Forelimb muscle (tissue), 1 donor: ENCODE measurements at places on chromosomes 7 and 10. TPM values are rescaled to one million over a fixed set of nuclear protein-coding genes. Genes with fewer than 3 reads are reported as not detected.

The NKX2-3 gene
- 1.2 TPM for polyA plus RNA-seq

The ITIH2 gene
- 0.24 TPM for polyA plus RNA-seq

The FAS gene
- polyA plus RNA-seq = 6.2 TPM

The LRRC4 gene
- polyA plus RNA-seq = 3.3 TPM

The ABCB1 gene
- 0.38 TPM for polyA plus RNA-seq

The CPA4 gene
- polyA plus RNA-seq = 2.2 TPM

The ACTR3C gene
- 0.95 TPM for polyA plus RNA-seq

DNA sequence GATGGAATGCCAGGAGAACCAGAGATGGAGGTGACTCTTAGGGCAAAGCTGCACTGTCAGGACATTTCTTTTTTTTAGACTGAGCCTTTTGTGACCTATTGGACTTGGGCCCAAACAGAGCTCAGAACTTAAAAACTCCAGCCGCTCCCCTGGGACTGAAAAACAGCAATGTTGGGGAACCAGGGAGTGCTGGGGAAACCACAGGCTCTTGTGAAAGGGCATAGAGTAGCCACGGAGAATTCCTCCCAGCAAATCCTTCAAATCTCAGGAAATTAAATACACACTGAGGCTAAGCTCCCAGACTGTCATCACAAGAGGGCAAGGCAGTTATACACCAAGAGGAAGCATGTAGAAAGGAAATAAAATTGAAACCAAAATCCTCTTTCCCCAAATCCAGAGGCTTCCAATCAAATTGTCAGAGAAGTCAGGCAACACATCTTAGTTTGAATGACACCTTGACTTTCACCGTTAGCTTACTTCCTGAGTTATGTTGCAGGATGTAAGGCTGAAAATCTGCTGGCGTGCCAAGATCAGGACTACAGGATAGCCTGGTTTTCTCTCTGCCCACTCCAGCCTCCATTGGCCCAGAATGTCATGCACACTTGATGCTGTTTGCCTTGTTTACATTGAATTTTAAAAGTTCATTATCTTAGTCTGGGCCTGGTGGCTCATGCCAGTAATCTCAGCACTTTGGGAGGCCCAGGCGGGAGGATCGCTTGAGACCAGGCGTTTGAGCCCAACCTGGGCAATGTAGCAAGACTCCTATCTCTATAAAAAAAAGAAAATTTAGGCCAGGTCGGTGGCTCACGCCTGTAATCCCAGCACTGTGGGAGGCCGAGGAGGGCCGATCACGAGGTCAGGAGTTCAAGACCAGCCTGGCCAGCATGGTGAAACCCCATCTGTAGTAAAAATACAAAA lies 2.6 kb upstream of the RFC2 start:
- DNase-seq = no peak

DNA sequence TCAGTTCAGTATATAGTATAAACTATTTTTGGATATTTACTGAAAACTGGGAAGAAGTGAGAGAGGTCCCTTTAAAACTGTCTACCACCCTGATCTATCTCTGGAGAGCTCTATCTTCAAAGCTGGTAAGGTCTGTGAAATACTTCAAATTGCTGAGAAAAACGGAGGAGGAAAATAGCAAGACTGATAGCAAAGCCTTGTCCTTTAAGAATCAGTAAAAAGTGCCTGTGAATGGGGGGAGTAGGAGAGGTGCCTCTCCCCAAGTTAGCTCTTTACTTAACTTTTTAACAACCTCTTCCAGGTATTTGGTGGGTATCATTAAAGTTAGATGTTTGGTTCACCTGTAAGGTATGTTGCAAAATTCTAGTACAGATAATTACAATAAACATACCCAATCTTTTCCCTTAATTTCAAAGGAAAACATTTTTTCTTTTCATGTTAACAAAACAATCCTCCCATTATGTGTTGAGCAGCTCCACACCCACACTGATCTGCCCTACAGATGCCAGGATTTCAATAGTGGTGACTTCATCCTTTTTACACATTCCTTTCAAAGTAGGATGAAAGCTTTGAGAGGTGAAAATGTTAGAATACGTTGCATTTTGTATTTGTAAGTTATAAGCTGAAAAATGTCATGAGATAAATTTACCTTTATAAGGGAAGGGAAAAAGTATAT lies 149.2 kb downstream of the CRPPA start:
- no peak for DNase-seq

DNA sequence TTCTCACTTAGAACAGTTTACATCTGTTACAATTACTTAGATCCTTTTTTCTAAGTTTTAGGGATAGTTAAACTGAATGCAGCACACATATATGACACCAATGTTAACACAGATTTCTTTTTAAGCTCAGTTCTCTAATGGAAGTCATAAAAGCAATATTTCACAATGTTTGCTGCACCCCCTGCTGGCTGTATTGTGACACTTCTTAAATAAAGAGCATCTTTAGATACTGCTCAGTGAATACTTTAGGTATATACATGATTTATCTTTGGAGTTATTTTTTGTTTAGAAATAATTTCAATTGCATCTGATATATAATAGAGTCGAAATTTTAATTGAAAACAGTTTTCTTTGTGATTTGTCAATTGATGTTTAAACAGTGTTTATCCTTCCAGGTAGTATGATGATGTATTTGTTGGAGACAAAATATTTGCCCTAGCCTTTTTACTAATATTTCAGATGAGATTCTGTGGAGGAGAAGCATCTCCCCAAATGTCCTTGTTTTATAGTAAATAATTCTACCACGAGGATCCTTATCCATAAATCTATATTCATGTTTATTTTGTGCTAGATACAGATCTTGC lies 174.4 kb downstream of the ST7 start:
- no peak for DNase-seq

DNA sequence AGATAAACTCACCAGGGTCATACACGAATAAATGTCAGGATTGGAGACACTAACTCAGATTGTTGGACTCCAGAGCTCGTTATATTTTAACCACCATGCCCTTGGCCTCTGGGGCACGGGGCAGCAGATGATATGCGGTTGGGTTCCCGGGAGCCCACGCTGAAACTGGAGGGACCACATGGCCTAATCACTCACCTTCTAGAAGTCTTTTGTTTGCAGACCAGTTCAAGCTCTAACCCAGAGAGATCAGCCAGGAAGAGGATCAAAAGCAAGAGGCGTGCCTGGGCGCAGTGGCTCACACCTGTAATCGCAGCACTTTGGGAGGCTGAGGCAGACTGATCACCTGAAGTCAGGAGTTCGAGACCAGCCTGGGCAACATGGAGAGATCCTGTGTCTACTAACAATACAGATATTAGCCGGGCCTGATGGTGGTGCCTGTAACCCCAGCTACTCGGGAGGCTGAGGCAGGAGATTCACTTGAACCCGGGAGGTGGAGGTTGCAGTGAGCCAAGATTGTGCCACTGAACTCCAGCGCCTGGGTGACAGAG lies 42.6 kb upstream of the ECHDC3 start:
- no peak for DNase-seq

- peak; percentile 6 for DNase-seq
Measured at GRCh38 chr10:86203162-86203905, 163.3 kb downstream of the GRID1 start.

DNA sequence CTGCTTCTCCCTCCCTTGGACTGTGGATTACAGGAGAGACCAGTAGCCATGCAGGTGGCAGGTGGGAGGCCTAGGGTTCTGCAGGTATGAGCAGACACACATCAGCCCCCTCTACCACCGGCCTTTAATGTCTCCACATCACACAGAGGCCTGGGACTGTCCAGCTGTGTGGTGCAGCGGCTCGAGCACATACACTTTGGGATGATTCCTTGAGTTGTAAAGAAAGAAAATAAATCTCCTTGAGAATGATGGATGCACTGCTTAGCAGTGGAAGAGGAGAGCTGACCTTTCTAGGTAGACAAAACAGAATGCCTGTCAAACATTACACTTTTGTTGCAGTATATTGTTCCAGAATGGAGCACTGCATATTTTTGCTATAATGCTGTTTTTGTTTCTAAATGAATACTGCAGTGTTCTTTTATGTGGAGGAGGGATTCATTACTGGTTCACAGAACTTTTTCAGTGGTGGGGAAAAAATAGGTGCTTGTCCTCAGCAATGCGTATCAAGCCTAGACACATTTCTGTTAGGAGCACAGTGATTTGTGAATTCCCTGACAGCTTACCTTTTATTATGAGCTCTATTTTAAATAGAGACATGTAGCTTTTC lies 66.0 kb downstream of the PTPRE start:
- no peak for DNase-seq

DNA sequence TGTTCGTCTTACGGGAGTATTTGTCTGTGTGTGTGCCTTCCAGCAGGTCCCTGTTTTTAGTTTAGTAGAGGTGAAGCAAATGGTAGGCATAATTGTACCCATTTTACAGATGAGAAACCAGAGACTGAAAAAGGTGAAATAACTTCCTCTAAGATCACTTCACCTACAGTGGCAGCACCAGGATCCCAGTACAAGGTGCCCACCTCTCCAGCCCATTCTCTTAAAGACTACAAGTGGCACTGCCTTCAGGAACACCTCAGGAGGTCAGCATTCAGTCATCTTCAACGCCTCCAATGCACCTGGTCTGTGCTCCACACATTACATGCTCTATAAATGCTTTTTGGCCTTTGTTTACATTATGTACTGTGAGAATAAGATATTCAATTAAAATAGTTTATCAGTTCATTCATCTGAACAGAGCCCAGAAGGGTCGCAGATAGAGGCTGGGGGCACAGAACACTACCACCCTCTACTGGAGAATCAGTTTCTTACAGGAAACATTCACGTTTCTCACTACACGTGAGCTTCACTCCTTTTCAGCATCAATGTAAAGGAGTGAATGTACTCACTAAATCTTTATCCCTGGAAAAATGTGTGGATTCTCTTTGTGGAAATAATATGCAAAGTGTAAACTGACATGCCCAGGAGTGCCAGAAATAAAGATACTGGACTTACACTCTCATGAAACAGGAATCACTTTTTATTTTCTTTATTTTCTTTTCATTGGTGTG lies 45.5 kb upstream of the ABLIM1 start:
- no peak for DNase-seq

GRCh38 chr10:101545898-101546297 lies 42.2 kb downstream of the POLL start:
- no peak for DNase-seq

- no peak for DNase-seq
Measured at GRCh38 chr10:71694039-71694501, 25.5 kb downstream of the C10orf105 start.

- DNase-seq = no peak
Measured at GRCh38 chr7:151228024-151228866, 1.2 kb upstream of the ABCF2 start.

- no peak for DNase-seq
Measured at GRCh38 chr10:52578871-52579405, 193.6 kb downstream of the MBL2 start.

GRCh38 chr7:1724118-1724910 lies 54.2 kb downstream of the ELFN1 start:
- DNase-seq = no peak

DNA sequence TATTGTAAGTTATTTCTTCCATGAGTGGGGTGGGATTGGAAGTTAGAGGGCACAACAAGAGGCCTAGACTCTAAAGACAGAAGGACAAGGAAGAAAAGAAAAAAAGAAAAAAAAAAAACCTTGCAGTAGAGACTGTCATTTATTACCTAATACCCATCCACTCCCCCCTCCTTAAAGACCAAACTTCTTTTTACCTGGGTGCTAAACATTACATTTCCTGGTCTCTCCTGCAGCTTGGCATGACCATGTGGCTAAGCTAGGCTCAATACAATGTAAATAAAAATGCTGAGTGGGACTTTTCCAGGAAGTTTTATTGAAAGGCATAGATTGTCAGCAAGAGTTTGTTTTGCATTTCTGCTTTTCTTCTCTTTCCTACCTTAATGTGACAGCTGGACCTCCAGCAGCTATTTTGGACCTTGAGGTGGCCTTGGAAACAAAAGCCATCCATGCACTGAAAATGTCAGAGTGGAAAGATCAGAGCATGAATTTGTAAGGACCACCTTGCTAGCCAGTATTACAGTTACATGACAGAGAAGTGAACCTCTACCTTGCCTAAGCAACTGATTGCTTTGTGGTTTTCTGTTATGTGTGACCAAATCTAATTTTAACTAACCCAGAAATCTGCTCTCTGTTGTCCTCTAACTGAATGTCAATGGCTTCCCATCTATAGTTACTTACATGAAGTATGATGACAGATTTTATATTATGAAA lies 81.3 kb upstream of the SFMBT2 start:
- no peak for DNase-seq

- DNase-seq = no peak
Measured at GRCh38 chr10:110414548-110415309, 83.0 kb upstream of the DUSP5 start.
